ENCODE measurements at places on chromosomes 2 and 18. TPM values are rescaled to one million over a fixed set of nuclear protein-coding genes. Genes with fewer than 3 reads are reported as not detected.

Gene CFAP65
- not detected for total RNA-seq

Gene MC2R
- not detected for total RNA-seq

Gene LINC00305
- not detected for total RNA-seq

Gene VIT
- under 0.01 TPM for total RNA-seq

Gene MOGAT1
- not detected for total RNA-seq

Gene REG3G
- not detected for total RNA-seq

Gene TEKT4
- not detected for total RNA-seq

Gene GPD2
- total RNA-seq: 30.0 TPM

Measured in dermis lymphatic vessel endothelial cell (primary cell).